ENCODE measurements at places on chromosomes 2 and 18.

GRCh38 chr2:231810905-231811304 is 24.7 kb downstream of the COPS7B start:
- no peak for DNase-seq

GRCh38 chr2:120983344-120983743 is 247.7 kb downstream of the GLI2 start:
- no peak for DNase-seq

GRCh38 chr2:33518200-33518599 is 41.8 kb downstream of the RASGRP3 start:
- DNase-seq = no peak

DNA sequence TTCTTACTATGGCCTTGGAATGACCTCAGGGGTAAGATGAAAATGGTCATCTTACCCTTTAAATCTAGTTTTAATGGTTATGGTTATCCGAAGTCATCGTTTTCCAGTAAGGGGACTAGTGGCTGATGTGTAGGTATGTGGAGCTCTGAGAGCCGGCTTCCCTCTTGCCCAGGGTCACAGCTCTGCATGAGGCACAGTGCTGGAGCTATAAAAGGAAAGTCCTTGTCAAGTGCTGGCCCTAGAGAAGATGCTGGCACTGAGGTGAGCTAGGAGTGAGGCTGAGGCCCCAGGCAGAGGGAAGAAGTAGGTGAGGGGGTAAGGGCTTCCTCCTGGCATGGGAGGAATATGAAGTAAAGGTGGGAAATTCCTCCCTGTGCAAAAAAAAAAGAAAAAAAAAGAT is 35.0 kb downstream of the SMARCAL1 start:
- DNase-seq = no peak

- no peak for DNase-seq
Measured at GRCh38 chr18:10051877-10052631, 138.2 kb downstream of the VAPA start.

DNA sequence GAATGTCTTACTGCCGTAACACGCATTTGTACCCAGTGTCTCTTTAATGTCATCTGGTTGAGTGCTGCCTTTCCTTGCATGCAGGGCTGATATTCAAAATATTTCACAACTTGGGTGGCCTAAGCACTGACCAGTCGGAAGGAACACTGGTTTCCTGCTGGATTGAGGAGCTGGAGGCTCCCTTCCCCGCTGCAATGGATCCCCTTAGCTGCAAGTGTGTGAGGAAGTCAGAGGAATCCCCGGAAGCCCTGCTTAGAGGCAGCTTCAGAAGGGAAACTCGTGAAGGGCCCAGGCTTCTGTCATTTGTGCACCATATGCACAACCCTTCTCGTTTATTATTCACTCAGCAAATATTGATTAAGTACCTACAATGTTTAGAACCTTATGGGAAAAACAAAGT is 33.2 kb upstream of the SP3 start:
- DNase-seq = no peak

All from naive thymus-derived CD4-positive, alpha-beta T cell (primary cell).